ENCODE measurements at places on chromosomes 3 and 15.

DNA sequence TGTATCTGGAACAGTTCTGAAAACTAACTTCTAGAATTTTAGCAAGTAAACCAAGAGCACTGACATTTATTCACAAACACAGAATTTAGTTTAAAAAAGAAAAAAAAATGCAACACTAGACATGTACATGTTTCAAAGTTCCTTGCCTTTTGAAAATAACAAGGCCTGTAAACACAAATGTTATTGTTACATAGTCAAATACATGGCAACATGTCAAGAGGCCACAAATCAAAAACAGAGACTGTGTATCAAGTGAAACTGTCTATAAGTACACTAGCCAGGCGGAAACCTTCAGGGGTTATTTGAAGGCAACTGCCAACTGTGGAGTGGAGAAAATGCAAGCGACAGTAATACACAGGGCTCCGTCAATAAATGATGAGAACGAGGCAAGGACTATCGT lies 547.6 kb downstream of the FOXP1 start:
- DNase-seq, result no peak

DNA sequence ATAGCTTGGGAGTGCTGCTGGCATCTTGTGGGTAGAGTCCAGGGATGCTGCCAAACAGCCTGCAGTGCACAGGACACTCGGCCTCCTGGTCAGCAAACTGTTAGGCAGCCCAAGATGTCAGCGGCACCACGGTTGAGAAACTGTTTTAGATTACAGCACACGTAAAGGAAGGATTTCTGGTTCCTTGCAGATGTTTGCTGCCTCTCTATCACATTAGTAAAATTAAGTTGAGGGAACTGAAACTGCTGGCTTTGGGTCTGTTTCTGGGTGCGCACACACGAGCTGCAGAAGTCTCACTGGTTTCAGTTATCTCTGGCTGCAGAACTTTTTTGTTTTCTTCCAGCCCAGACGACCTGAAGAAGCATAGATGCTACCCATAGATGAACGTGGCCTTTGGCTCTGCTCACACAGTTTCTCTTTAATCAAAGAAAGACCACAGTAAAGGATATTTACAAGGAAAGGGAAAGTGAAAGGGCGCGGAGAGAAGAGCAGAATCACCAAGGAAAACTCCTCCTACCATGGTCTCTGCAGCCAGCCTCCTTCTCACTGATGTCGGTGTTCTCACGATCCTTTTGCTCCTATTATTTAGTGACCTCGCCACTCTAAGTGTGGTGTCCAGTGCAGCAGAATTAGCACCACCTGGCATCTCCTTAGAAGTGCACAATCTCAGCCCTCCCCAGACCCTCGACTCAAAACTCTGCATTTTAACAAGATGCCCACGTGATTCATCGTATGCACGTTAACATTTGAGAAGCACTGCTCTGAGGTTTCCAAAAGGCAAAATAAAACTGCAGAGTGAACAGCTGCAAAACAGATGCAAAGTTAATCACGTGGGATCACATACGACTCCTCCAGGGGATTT lies 50.6 kb upstream of the AKAP13 start:
- DNase-seq, result peak; percentile 54

DNA sequence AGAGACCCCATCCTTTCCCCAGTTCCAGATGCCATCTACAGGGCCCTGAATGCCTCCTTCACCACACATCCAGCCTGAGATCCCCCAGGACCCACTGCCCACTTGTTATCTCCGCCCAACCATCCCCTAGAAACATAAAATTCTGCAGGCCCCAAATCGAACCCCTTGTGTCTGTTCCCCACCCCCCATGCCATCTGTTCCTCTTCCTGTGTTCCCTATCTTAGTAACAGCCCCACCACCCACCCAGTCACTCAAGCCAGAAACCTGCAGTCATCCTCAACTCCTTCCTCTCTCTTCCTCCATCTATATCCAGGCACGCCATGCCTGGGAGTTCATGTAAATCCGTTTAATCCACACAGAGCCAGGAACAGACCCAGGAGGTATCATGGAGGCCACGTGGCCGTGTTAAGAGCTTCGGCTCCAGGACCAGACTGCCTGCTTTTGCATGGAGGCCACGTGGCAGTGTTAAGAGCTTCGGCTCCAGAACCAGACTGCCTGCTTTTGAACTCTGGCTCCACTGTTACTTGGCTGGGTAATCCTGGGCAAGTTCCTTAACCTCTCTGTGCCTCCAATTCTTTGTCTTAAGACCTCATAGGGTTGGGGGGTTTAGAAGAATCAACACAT lies 4.8 kb downstream of the CSRNP1 start:
- no peak for DNase-seq

DNA sequence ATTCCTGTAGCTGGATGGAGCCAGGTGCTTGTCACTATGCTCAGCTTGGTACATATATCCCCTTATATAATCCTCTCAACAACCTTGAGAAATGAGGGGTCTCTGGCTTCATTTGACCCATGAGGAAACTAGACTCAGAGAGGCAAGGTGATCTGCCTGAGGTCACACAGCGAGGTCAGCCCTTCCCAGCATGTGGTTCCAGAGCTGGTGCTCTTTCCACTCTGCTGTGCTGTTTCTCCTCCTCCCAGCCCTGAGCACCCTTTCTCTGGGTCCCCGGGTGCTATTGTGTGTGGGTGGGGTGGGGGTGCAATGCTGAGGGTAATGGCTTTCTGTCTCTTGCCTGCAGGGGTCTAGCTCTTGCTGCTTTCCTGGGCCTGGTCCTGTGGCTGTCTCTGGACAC lies 19.3 kb downstream of the SLC28A1 start:
- DNase-seq, result no peak

- DNase-seq, result no peak
Measured at GRCh38 chr3:48999085-48999858, 7.9 kb upstream of the WDR6 start.

DNA sequence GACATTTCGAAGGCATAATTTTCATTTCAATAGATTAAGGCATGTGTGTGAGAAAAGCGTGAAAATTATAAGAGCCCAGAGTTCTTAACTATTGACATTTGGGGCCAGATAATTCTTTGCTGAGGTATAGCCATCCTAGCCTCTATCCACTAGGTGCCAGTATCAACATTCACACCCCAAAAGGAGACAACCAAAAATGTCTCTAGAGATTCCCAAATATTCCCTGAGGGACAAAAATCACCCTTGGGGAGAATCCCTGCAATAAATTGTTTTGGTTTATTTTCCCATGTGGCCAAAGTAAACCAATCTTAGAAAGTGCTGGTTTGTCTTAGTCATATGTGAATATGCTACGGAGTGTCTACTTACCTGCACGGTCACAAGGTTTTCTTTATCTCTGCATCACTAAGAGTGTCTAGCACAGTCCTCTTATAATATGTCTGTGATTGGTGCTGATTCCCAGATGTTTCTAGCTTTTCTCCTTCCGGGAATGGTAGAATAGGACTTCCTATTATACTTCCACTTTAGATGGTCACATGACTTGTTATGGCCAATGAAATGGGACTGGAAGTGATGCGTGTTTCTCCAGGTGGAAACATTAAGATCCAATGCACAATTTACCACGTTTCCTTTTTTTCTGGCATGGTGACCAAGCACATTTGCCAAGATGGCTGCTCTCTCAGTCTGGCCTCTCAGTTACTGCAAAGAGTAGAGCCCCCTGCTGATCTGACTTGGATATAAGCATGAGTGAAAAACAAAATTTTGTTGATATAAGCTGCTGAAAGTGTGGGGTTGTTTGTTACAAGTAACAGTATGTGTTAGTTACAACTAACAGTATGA lies 8.0 kb upstream of the KBTBD8 start:
- no peak for DNase-seq

DNA sequence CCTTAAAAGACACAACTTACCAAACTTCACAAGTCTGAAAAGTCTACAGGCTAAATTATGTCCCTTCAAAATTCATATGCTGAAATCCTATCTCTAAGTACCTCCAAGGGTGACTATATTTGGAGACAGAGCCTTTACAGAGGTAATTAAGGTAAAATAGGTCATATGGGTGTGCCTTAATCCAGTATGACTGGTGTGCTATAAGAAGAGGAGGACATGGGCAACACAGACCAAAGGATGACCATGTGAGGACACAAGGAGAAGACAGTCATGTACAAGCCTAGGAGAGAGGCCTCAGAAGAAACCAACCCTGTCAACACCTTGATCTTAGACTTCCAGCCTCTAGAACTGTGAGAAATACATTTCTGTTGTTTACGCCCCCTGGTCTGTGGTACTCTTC lies 32.2 kb downstream of the TXNRD3 start:
- no peak for DNase-seq

- DNase-seq, result peak; percentile 38
Measured at GRCh38 chr15:87213626-87214025, 1042.9 kb downstream of the NTRK3 start.

DNA sequence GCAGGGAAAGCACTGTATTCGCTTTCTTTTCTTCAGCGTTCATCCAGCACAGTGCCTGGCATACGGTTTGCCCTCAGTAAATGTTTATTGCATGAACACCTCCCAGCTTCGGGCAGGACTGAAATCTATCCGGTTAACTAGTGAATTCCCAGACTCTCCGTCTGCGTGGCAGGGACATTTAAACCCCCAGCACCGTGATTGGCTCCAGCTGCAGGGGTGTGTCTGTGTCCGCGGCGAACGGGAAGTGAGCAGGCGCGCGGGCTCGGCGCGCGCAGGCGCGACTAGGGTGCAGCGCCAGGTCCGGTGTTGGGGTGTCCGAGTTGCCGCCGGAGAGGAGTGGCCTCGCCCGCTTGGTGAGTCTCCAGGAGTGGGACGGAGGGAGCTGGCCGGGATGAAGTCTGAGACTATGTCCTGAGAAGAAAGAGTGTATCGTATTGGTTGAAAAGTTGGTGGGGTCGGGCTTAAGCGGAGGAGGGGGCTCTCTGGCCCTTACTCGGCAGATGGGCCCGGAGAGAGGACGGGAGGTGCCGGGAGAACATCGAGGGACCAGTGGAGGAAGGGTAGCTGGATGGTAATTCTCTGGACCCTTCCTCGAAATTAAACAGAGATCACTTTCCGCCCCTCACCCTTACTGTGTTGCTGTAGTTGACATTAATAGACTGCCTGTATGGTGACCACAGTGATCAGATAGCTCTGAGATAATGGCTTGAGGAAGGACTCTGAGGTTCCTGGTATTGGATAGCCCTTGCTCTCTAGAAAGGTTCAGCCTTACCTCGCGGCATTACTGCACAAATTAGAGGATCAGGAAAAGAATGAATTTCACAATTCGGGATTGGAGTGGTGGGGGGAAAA lies at the start of gene SNAP23:
TSS of gene SNAP23 (plus strand) at position 274 of the 852 bp plus-strand sequence. CDS start 16,213 bp downstream, outside the sequence.
- peak; percentile 96 for DNase-seq

- DNase-seq, result peak; percentile 54
Measured at GRCh38 chr15:64774629-64775493, 528 bp downstream of the RBPMS2 start.

DNA sequence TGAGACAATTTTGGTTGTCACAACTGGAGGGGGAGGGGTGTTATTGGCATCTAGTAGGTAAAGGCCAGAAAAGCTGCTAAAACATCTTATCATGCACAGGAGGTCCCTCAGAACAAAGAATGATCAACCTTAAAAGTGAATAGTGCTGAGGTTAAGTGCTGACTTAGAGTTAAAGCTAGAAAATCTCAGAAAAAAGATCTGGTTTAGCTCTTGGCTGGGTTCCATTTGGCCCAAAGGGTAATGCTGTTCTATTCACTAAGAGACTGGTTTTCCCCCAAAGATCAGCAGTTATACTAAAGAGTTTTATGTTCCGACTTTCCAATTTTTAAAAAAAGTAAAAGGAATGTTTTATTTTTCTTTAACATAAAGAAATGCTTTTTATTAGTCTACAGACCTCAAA lies 15.6 kb downstream of the DCBLD2 start:
- no peak for DNase-seq

GRCh38 chr15:66619152-66619903 lies 53.5 kb upstream of the LCTL start:
- peak; percentile 89 for DNase-seq

- no peak for DNase-seq
Measured at GRCh38 chr3:169667166-169668071, 3.9 kb upstream of the MECOM start.

GRCh38 chr15:100784493-100785180 lies 95.0 kb upstream of the ALDH1A3 start:
- no peak for DNase-seq

DNA sequence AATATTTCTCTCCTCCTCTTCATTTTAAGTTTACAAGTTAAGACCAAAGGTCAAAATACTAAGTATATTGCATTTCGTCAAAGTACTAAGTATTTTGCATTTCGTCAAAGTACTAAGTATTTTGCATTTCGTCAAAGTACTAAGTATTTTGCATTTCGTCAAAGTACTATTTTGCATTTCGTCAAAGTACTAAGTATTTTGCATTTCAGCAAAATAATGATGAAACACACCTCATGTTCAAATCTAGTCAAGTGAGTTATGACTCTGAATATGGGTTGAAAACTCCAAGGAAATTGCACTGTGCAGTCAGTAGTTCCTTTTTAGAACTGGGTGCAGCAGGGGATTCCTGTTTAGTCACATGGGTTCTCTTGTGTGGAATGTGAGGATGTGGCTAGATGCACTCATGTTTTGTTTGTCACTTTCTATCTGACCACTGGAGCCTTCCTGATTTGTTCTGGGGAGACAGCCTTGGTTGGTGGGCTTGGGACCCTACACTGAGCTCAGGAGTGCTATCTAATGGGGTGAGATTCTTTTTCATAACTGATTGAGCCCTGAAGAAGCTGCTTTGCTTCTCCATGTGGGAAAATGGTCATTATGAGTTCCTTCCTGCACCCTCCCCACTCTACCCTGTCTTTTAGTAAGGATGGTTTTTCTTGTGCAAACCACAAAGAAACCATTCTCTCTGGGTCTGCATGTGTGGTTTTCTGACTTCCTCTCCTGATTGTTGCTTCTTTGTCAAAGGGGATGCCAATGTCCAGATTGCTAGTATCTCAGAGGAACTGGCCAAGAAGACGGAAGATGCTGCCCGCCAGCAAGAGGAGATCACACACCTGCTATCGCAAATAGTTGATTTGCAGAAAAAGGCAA lies 73.4 kb downstream of the CCK start:
- no peak for DNase-seq

DNA sequence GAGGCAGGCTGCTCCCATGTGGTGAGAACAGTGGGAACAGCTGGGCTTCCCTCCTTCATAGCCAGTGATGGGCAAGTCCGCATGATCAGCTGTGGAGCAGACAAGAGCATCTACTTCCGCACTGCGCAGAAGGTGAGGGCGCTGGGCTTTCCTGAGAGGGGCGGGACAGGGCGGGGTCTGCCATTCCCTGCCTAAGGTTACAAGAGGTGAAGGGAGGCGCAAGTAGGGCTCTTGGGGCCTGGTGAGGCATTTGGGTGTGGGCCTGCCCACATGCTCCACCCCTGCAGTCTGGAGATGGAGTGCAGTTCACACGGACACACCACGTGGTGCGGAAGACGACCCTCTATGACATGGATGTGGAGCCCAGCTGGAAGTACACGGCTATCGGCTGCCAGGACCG lies 10.6 kb upstream of the JMJD7 start:
- no peak for DNase-seq

- no peak for DNase-seq
Measured at GRCh38 chr3:63862804-63863149, 828 bp downstream of the THOC7 start.

GRCh38 chr15:75454471-75455378 lies 3.2 kb upstream of the SIN3A start:
- DNase-seq, result peak; percentile 84

- DNase-seq, result no peak
Measured at GRCh38 chr3:78091478-78092119, 1051.7 kb downstream of the ROBO2 start.

GRCh38 chr3:155079746-155080487 lies at the start of gene MME:
Gene MME (plus strand): TSS chr3:155080319. CDS start chr3:155084168, 3,849 bp downstream.
- DNase-seq, result peak; percentile 62

All from Right ventricle myocardium superior (tissue), 1 donor.